Hepatocyte (in vitro differentiated cells): ENCODE measurements at places on chromosomes 12 and 14. TPM values are rescaled to one million over a fixed set of nuclear protein-coding genes. Genes with fewer than 3 reads are reported as not detected.

BTBD6 gene
- 39.6 and 42.2 TPM in 2 replicates for total RNA-seq

DNA sequence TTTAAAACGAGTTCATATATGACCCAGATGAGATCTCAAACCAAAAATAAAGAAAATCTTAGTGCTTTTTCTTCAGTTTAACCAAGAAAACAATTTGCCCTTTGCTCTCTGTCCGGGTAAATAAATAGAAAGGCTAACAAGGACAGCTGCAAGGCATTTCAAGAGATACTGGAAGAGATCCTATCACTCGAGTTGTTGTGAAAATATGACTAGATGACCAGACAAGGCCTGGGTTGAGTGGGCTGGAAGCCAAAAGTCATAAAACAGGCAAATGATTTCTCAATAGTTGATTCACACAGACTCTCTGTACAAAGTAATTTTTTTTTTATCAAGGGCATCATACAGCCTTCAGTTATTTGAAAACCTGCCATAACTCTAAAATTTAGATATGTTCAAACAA lies 55.9 kb upstream of the AVPR1A start:
- peak; percentile 56 for DNase-seq

DNA sequence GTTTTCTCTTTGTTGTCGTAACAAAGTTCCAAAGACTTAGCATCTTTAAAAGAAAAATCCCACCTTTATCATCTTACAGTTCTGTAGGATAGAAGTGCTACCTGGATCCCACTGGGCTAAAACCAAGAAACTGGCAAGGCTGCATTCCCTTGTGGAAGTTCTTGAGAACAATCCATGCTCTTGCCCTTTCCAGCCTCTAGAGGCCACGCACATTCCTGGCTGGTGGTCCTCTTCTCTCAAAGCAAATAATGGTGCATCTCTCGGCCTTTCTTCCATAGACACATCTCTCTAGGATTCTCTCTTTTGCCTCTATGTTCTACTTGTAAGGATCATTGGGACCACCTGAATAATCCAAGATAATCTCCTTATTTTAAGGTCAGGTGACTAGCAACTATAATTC lies 8.2 kb upstream of the PAWR start:
- DNase-seq = no peak

DNA sequence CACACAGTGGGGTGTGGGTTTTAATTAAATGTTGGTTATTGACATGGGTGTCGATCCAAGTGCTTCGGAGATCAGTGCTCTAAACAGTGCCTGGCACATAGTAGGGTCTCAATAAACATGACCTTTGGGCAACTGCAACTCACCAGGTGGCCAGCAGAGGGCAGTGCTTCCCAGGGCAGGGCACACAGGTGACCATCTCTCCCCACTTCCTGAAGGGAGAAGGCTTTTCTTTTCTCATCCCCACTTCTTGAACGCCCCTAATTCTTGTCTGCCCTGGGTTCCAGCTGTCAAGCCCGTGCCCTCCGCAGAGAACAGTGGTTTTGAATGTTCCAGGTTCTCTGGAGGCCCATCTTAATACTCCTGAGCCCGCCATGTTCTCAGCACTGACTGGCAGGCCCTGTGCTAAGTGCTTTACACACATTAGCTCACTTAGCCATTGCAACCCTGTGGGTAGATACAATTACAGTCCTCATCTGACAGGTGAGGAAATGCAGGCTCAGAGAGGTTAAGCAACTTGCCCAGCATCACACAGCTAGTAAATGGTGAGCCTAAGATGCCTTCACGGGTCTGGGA lies 16.3 kb downstream of the RAPGEF3 start:
- peak; percentile 39 for DNase-seq

GRCh38 chr14:68728342-68729106 lies 64.3 kb downstream of the ZFP36L1 start:
- no peak for DNase-seq
